Activated T-cell treated with anti-CD3 and anti-CD28 coated beads for 4 hours (primary cell): ENCODE measurements at places on chromosomes 13 and 19.
A peak's percentile ranks its signal among the peaks of the same experiment; 100 is the strongest.

DNA sequence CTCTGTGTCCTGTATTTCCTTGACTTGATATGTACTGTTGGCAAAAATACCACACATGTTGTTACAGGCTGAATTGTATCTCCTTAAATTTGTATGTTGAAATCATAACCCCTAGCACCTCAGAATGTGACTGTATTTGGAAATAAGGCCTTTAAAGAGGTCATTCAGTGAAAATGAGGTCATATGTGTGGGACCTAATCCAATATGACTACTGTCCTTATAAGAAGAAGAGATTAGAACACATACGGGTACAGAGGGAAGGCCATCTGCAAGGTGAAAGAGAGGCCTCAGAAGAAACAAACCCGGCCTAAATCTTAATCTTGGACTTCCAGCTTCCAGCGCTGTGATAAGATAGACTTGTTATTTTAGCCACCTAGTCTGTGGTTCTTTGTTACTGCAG is 202.5 kb downstream of the NUFIP1 start:
- DNase-seq = no peak

GRCh38 chr19:19488875-19489690 is 26.3 kb downstream of the TSSK6 start:
- peak; percentile 72 for DNase-seq

DNA sequence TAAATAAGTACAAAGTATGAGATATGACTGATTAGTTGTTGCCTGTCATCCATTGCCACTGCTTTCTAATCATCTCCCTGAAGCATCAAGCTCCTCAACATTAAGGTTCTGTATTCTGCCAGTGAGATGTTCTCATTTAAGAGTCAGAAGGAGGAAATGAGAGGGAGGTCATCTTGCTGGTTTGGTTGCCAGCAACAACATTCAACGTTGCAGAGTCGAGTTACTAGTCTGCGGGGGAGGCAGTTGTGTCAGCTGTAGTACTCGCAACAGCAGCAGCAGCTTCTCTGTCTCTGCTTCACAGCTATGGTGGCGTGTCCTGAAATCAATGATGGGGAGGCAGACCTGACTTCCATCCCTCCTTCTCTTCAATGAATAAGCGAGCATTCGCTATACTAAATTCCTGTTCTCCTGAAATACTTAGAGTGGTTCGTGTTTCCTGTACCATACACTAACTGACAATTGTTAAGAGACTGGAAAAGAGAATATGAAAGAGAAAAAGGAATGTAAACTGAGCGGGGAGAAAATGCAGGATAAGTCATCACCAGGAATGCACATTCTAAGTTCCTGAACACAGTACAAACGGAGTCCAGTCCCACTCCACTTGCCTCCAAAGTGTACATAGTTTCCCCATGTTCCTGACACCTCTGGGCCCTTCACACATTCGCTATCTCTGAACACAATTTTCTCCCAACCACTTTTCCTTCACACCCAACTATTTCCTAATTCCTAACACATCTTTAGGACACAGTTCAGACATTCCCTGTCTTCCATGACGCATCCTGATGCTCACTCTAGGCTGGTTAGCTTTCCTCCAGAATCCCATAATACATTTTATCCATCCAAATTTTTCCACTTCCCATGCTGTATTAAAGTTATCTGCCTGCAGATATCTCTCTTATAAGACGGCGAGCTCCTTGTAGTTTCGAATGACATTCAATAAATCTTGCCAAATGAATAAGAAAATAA is 263.0 kb downstream of the KLF12 start:
- no peak for DNase-seq

- DNase-seq = no peak
Measured at GRCh38 chr13:52010890-52011631, at the start of gene ATP7B. Gene ATP7B (minus strand): TSS chr13:52011450. CDS start chr13:52011337, 113 bp downstream.

GRCh38 chr19:31119951-31120690 is 229.1 kb downstream of the TSHZ3 start:
- no peak for DNase-seq

- DNase-seq = no peak
Measured at GRCh38 chr13:26749905-26750304, 10.7 kb downstream of the GPR12 start.

DNA sequence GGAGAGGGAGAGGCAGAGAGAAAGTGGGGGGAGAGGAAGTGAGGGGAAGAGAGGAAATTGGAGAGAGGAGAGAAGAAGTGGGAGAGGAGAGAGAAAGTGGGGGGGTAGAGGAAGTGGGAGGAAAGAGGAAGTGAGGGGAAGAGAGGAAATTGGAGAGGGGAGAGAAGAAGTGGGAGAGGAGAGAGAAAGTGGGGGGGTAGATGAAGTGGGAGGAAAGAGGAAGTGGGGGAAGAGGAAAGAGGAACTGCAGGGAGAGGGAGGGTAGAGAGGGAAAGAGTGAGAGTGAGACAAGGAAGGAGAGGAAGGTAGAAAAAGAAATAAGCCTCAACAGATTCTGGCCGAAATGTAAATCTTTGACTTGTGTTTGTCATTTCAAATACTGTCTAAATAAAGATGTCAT is 146.6 kb downstream of the KLF12 start:
- no peak for DNase-seq

- DNase-seq = no peak
Measured at GRCh38 chr19:2010135-2010668, 5.3 kb downstream of the BTBD2 start.

DNA sequence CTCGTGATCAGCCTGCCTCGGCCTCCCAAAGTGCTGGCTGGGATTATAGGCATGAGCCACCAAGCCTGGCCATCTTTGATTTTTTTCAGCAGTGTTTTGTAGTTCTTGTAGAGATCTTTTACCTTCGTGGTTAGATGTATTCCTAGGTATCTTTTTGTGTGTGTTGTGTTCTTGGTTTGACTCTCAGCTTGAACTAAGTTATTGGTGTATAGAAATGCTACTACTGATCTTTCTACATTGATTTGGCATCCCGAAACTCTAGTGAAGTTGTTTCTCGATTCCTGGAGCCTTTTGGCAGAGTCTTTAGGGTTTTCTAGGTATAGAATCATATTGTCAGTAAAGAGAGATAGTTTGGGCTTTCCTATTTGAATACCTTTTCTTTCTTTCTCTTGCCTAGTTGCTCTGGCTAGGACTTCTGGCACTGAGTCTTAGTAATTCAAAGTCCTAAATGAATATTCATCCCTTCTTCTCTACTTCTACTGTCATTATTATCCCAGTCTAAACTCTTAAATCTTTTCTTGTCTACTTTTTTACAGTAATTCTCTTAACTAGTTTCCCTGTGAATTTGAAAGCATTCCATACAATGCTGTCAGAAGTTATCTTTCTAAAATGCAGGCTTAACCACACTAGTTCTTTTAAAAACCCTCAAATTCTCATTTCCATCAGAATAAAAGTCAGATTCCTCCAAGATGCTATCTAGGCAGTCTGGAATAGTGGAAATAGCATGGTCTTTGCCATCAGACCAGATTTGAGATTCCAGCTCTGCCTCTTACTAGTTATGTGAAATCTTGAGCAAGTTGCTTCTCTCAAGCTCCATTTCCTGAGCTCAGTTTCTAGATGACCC is 7.0 kb downstream of the GPR18 start:
- DNase-seq = no peak

DNA sequence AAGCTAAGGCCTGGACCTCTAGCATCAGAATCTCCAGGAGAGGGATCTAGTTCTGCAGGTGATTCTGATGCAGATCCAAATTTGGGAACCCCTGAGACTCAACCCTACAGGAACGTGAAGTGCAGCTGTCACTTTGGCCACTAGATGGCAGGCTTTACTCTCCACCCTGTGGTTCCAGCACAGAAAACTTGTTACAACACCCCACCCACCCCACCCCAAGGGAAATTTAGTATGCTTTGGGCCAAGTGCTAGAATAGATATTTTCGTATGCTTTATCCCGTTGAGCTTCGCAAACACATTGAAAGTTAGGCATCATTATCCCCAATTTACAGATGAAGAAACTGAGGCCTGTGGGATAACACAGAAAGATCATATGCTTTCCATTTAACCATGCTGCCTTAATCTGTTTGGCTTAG is 232.0 kb downstream of the B3GLCT start:
- DNase-seq = peak; percentile 25

GRCh38 chr13:111284565-111284964 is 35.9 kb upstream of the TEX29 start:
- DNase-seq = no peak

DNA sequence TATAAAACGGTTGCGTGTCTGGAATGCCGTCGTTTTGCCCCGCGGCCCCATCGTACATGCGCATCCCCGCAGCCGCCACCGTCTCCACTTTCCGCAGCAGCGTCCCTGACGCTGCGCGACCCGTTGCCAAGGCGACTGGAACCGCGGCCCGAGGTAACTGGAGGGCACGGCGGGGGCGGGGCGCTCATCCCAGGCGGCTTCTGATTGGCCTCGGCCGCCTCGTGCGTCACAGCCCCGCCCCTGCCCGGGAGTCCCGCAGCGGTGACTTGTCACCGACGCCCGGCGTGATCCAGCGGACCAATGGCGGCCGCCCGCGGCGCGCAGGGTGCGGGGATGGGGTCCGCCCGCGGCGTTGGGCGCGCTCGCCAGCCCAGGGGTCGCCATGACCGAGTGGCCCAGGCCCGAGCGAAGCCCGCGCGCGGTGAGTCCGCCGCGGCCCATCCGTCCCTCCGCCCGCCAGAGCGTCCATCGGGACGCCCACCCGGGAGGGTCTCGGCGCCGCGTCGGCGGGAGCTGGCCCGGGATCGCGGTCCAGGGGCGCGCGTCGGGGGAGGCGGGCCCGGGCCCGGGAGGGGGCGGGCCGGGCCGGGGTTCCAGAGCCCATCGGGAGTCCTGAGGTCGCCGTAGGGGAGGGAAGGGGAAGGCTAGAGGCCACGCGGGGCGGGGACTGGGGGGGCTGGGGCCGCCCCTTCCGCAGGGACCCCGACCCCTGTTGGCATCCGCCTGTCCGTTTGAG is at the start of gene ZSCAN1:
ZSCAN1 (plus strand) TSS at position 285 of the 736 bp plus-strand sequence. CDS start 3,812 bp downstream, outside the sequence.
- DNase-seq = no peak

DNA sequence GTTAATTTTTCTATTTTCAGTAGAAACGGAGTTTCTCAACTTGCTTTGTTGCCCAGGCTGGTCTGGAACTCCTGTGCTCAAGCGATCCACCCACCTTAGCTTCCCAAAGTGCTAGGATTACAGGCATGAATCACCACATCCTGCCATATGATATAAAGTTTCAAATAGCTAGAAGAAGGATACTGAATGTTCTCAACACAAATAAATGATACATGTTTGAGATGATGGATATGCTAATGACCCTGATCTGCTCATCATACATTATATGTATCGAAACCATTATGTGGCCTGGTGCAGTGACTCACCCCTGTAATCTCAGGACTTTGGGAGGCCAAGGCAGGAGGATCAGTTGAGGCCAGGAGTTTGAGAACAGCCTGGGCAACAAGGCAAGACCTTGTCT is 11.5 kb downstream of the CIB3 start:
- DNase-seq = no peak

GRCh38 chr13:106986687-106987426 is 418.9 kb upstream of the ARGLU1 start:
- DNase-seq = no peak

DNA sequence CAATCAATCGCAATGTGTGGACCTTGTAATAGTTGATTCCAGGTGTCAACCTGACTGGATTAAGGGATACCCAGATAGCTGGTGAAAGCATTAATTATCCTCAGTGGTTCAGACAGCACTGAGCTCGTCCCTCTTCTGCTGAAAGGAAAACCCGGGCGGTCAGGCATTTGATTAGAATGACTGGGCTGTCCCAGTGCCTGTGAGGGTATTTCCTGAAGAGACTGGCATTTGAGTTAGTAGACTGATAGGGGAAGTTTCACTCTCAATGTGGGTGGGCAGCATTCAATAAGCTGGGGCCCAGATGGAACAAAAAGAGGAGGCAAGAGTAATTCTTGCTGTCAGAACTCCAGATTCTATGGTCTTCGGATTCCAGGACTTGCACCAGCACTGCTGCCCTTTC is 31.9 kb downstream of the KPNA3 start:
- no peak for DNase-seq

- no peak for DNase-seq
Measured at GRCh38 chr13:94696171-94696570, 16.2 kb downstream of the SOX21 start.

DNA sequence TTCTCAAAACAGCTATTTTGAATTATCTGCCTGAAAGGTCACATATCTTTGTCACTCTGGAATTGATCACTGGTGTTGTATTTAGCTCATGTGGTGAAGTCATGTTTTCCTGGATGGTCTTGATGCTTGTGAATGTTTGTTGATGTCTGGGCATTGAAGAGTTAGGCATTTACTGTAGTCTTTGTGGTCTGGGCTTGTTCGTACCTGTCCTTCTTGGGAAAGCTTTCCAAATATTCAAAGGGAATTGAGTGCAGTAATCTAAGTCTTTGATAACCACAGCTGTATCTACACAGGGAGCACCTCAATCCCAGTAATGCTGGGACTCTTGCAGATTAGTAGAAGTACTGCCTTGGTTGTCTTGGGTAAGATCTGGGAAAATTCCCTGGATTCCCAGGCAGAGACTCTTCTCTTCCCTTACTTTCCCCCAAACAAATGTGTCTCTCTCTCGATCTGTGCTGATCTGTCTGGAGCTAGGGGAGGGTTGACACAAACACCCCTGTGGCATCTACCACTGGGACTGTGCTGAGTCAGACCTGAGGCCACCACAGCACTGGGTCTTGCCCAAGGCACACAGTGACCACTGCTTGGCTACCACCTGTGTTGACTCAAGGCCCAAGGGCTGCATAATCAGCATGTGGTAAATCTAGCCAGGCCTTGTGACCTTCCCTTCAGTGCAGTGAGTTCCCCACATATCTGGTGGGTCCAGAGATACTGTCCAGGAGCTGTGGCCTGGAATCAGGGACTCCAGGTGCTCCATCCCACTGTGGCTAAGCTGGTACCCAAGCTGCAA is 5.5 kb upstream of the CYP4F3 start:
- DNase-seq = no peak

DNA sequence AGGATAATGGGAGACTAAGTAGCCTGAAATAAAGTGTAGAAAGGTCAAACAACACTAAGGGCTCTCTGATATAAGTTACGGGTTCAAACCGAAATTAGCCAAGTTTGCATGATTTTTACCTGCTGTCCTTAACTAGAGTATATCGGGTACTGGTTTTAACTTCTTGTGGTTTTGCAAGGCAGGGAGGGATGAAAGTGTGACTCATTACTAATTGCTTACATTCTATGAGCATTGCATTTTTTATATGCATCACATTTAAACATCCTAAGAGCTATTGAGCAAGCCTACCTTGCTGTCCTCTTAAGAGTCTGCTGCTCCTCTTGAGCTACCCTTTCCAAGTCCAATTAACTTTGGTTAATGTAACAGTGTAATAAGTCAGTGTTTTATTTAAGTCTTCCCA is 415.4 kb downstream of the SLITRK5 start:
- no peak for DNase-seq

GRCh38 chr19:30011051-30011578 is 69.1 kb downstream of the URI1 start:
- no peak for DNase-seq

- no peak for DNase-seq
Measured at GRCh38 chr19:2115911-2116426, 19.3 kb downstream of the IZUMO4 start.

DNA sequence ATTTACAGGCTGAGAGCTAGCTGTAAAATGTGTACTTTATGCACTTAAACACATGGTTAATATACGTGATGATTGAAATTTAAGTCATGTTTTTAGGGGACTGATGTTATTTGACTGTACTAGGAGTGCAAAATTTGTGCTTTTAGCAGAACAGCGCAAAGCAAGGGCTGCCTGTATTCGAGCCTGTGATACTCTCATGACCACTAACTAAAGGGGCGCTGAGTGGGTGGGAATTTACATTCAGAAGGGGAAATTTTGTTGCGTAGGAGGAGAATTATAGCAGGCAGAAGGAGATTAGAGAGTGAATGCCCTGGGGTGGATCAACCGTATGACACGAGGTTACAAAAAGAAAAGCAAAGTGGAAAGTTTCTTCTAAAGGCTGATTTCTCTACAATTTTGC is 271.8 kb upstream of the HTR2A start:
- no peak for DNase-seq
